PC-3 (cell line): ENCODE measurements at places on chromosomes 4 and X. TPM values are rescaled to one million over a fixed set of nuclear protein-coding genes. Genes with fewer than 3 reads are reported as not detected.

The STK32B gene
- 1.1 TPM in 2 replicates for total RNA-seq

DNA sequence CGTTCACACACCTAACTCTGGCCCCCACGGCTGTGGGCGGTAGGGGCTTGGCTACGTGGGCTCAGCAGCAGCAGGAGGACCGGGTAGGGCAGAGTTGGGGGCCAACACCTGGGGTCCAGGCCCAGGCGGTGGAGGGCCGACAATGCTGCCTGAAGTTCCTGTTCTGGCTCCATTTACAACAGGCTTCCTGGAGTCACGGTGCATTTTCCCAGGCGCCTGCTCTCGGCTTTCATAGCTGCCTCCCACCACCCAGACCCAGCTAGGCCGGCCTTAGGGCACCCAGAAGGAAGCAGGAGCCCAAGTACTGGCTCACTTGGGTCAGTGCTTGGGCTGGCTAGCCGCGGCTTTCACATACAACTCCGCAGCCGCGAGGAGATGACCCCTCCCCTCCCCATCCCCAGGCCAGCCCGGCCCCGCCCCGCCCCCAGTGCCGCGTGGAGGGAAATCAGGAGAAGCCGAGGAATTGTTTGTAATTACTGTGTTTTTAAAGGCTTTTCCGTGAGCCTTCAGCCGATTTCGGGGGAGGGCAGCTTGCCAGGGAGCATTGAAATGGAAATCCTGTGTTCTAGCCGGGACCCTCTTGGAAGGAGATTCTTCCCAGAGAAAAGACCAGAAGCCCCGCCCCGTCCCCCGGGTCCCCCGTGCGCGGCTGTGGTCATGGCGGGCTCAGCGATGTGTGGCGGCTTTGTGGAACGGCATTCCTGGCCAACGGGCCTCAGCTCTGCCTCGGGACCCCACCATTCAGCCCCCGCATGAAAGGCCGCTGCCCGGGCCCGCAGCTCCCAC is 28.5 kb downstream of the PJA1 start:
- no peak overlapping the region for H3K4me3 ChIP-seq
- H3K27me3 ChIP-seq = no peaks in the 10 kb centered on the region
- no peaks in the 10 kb centered on the region for H3K4me1 ChIP-seq
- no peaks in the 10 kb centered on the region for H3K36me3 ChIP-seq
- H3K27ac ChIP-seq = no peak overlapping the region
- no peak for DNase-seq

DNA sequence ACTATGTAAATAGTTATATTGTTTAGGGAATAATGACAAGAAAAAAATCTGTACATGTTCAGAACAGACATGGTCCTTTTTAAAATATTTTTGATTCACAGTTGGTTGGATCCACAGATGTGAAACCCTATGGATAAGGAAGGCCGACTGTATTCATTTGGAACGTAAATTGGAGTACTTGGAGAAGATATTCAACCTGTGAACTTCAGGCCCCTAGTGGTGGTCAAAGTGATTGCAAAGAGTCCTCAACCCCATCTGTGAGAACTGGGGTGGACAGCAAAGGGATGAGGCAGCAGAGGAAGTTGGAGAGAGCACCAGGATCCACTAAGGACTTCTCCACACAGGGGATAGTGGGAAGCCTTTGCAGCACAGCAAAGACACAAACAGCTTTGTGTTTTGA is 6.2 kb upstream of the CXCL13 start:
- H3K27ac ChIP-seq = no peak overlapping the region
- no peaks in the 10 kb centered on the region for H3K36me3 ChIP-seq
- no peak overlapping the region for H3K4me3 ChIP-seq
- H3K27me3 ChIP-seq = peaks cover 21% of the 10 kb centered on the region
- no peaks in the 10 kb centered on the region for H3K4me1 ChIP-seq

The RASGEF1B gene
- total RNA-seq = 1.4 TPM in 2 replicates

DNA sequence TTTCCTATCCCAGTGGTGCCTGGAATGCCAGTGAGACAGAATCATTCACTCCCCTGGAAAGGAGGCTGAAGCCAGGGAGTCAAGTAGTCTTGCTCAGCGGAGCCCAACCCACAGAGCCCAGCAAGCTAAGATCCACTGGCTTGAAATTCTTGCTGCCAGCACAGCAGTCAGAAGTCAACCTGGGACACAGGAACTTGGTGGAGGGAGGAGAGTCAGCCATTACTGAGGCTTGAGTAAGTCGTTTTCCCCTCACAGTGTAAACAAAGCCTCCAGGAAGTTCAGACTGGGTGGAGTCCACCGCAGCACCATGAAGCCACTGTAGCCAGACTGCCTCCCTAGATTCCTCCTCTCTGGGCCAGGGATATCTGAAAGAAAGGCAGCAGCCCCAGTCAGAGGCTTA is 283.2 kb upstream of the CPEB2 start:
- peak overlapping the region; percentile 72 for H3K27ac ChIP-seq
- no peak overlapping the region for H3K4me3 ChIP-seq
- peaks cover 18% of the 10 kb centered on the region for H3K4me1 ChIP-seq

The TMEM131L gene
- 7.7 and 10.3 TPM in 2 replicates for total RNA-seq

The RGN gene
- total RNA-seq = not detected in 2 replicates

GRCh38 chrX:37815366-37815765 is 32.0 kb downstream of the DYNLT3 start:
- peaks cover 4% of the 10 kb centered on the region; the same call in 1 of the 2 replicates for H3K4me1 ChIP-seq
- H3K27me3 ChIP-seq = no peaks in the 10 kb centered on the region
- no peak overlapping the region for H3K4me3 ChIP-seq
- no peak overlapping the region for H3K27ac ChIP-seq

DNA sequence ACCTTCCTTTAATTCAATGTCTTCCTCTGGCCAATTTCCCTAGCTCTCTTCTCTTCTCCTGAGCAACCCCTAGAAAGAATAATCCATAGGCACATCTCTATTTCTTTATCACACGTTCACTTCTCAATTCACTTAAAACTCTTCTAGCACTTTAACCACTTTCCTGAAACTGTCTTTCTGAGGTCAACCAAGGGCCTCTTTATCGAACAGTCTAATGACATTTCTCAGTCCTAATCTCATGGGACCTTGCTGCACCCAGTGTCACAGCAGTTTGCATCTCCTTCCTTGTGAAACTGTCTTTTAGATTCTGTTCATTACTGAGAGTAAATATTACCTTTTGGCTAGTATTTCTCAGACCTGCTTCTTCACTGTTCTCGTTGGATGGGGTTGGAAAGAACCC is 285.3 kb upstream of the RASGEF1B start:
- H3K27me3 ChIP-seq = 0 out of 2 replicates have a peak, but pooled peaks cover 6% of the 10 kb centered on the region
- no peak for DNase-seq
- no peak overlapping the region for H3K4me3 ChIP-seq
- no peaks in the 10 kb centered on the region for H3K4me1 ChIP-seq
- no peak overlapping the region for H3K27ac ChIP-seq

GRCh38 chr4:82136161-82136801 is 237.5 kb downstream of the HNRNPD start:
- no peaks in the 10 kb centered on the region for H3K36me3 ChIP-seq
- no peak overlapping the region for H3K27ac ChIP-seq
- H3K4me1 ChIP-seq = no peaks in the 10 kb centered on the region
- no peak overlapping the region for H3K4me3 ChIP-seq

The PCDH11X gene
- not detected in 2 replicates for total RNA-seq

DNA sequence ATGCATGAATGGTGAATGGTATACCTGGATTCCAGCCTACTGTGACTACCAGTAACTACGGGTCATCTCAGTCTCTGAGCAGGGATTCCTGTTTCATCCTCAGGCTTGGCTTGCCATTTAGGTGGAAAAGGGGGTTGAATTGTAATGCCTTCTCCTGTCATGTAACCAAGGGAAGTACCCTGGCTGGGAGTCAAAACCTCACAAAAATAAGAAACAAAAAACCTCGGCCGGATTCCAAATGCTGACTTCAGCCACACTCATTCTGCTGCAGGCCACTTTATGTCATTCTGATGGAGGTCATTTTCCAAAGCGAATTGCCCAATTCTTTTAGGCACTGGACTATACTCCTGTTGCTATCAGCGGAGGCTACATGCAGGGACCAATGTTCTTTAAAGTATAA is 324.7 kb downstream of the LDB2 start:
- no peaks in the 10 kb centered on the region for H3K36me3 ChIP-seq
- no peak overlapping the region for H3K4me3 ChIP-seq
- peaks cover 22% of the 10 kb centered on the region for H3K4me1 ChIP-seq
- peak; percentile 90 for DNase-seq
- H3K27me3 ChIP-seq = no peaks in the 10 kb centered on the region

- no peaks in the 10 kb centered on the region for H3K36me3 ChIP-seq
- no peak overlapping the region for H3K4me3 ChIP-seq
- H3K27me3 ChIP-seq = no peaks in the 10 kb centered on the region
- DNase-seq = no peak
- no peak overlapping the region for H3K27ac ChIP-seq
- peaks cover 42% of the 10 kb centered on the region for H3K4me1 ChIP-seq
These were observed 39.2 kb upstream of the GPR78 start for GRCh38 chr4:8540991-8541390.

DNA sequence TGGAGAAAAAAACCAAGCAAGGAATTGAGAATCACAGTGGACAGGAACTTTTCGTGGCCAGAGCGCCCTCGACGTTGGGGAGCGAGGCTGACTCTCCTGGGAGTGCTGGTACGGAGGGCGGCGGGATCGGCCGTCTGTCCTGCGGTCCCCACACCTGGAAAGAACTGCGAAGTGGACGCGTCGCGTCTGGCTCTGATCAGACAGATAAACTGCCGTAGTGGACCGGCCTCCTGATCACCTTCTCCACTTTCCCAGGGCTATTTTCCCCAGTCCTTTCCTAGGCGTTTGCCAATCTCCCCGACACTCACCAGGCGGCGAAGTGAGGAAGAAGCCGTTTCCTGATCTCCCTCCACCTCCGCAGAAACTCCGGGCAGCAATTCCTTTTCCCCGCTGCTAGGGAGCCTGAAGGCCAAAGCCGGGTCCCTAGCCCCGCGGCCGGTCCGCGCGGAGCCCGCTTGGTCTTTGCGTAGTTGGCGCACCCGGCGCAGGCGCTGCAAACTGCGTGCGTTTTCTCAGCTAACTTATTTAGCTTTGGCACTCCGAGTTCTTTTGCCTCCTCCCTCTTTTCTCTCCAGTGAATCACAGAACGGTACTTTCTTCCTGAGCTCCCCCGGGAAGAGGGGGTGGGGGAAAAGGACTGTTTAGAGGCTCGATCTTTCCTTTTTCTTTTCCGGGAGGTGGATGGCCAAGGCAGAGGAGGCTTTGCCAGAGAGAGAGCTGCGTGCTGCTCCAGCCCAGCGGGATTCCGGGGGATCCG is at the start of gene ARSJ:
ARSJ (minus strand) TSS at position 500 of the 757 bp plus-strand sequence. CDS start 813 bp downstream, outside the sequence.
- H3K36me3 ChIP-seq = peaks cover 6% of the 10 kb centered on the region; the same call in 1 of the 2 replicates
- no peaks in the 10 kb centered on the region for H3K27me3 ChIP-seq
- peak; percentile 64 for DNase-seq

DNA sequence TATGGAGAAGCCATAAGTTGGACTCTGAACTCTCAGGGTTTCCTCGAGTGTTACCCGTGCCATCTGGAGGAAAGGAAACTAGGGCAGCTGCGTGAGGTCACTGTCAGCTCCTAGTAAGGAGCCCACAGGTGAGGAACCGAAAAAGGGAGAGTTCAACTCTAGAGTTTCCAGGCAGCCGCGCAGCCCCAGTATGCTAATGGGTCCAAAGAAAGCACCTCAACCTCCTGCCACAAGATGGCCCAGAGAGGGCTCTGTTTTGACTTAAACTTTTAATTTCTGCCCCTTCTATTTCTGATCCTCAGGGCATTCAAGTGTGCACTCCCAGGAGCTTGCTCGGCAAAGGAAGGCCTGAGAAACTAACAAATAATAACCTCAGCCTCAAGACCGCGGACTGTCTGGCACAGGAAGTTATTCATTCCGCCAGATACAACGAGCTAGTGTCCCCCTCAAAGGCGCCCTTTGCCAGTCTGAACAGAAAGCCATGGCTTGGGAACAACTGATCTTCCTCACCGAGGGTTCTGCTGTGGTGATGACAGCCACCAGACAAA is 13.9 kb downstream of the SCARB2 start:
- no peak for DNase-seq
- no peaks in the 10 kb centered on the region for H3K36me3 ChIP-seq
- H3K4me3 ChIP-seq = no peak overlapping the region
- no peaks in the 10 kb centered on the region for H3K27me3 ChIP-seq
- H3K27ac ChIP-seq = no peak overlapping the region

DNA sequence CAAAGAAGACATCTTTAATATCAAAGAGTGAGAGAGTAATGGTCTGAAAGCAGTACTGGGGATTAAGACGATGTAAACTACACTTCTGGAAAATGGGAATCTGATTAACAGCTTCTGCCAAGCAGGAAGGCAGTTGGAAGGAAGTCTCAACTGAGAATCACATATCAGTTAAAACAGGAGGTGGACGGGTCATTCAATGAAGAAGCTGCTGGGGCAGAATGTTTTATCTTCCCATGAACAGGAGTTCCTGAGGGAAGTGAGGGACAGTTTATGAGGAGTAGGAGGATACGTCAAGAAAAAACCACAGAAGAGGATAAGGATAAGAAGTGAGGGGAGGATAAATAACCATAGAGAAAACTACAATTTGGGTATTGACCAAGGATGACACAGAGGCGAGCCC is 38.7 kb upstream of the MAGEA10 start:
- no peaks in the 10 kb centered on the region for H3K36me3 ChIP-seq
- H3K27ac ChIP-seq = no peak overlapping the region
- H3K4me1 ChIP-seq = no peaks in the 10 kb centered on the region
- H3K4me3 ChIP-seq = no peak overlapping the region
- DNase-seq = no peak

DNA sequence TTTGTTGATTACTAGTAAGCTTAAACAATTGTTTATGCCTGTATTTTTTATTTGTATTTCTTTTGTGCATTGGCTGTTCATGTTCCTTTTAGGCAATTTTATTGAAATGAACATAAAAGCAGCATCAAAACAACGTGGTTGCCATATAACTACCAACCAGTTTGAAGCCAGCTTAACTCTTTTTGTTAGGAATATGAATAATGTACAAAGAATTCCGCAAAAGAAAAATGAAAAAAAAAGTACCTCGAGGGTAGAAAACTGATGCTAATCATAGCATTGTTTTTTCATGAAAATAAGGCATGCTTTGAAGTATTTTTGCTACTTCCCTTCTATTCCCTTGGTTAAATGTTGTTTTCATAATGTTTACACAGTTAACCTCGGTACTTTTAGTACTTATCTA is 1024.0 kb upstream of the SLIT2 start:
- H3K4me1 ChIP-seq = peaks cover 5% of the 10 kb centered on the region; the same call in 1 of the 2 replicates
- H3K4me3 ChIP-seq = no peak overlapping the region
- H3K27ac ChIP-seq = no peak overlapping the region
- DNase-seq = peak; percentile 39

DNA sequence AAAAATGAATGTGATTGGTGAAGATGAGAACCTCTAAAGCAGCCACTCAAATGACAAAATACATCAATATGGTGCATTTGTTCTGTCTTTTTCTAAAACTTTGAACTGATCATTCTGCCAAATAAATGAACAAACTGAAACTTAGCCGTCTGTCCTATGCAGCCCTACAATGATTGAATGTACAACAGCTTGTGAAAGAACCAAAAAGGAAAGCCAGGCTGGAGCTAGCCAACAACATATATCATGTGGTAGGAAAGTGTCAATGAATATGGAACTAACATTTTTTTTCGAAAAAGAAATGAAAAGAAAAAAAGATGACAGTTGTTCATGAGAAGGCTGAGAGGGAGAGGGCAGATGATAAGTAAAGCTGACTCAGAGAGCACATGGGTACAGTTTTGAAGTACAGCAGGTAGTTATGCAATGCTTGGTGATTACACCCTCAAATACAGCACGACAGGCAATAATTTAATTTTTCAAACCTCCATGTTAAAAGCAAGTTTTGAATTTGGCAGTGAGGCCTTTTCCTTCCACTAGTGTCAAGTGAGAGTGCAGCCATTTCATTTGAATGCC is 21.2 kb upstream of the SLC7A11 start:
- H3K27me3 ChIP-seq = no peaks in the 10 kb centered on the region
- no peak overlapping the region for H3K27ac ChIP-seq
- peaks cover 27% of the 10 kb centered on the region for H3K4me1 ChIP-seq

- H3K36me3 ChIP-seq = no peaks in the 10 kb centered on the region
- no peak for DNase-seq
- no peaks in the 10 kb centered on the region for H3K27me3 ChIP-seq
- H3K4me1 ChIP-seq = no peaks in the 10 kb centered on the region
These were observed 63.5 kb upstream of the TENM3 start for GRCh38 chr4:182179751-182180150.

The DDIT4L gene
- total RNA-seq = not detected in 2 replicates
